Activated naive CD4-positive, alpha-beta T cell treated with anti-CD3 and anti-CD28 coated beads, Interleukin-2, amount 10 ng/mL, durations not matched to agents 7 days and 5 days (primary cell): ENCODE measurements at places on chromosomes 5 and 9.

DNA sequence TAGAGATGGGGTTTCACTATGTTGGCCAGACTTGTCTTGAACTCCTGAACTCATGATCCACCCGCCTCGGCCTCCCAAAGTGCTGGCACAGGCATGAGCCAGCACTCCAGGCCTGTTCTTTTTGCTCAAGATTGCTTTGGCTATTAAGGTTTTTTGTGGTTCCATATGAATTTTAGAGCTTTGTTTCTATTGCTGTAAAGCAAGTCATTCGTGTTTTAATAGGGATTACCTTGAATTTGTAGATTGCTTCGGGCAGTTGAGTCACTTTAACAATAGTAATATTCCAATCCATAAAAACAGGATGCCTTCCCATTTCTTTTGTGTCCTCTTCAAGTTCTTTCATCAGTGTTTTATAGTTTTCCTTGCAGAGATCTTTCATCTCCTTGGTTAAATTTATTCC lies 22.1 kb downstream of the C6 start:
- DNase-seq, result no peak

DNA sequence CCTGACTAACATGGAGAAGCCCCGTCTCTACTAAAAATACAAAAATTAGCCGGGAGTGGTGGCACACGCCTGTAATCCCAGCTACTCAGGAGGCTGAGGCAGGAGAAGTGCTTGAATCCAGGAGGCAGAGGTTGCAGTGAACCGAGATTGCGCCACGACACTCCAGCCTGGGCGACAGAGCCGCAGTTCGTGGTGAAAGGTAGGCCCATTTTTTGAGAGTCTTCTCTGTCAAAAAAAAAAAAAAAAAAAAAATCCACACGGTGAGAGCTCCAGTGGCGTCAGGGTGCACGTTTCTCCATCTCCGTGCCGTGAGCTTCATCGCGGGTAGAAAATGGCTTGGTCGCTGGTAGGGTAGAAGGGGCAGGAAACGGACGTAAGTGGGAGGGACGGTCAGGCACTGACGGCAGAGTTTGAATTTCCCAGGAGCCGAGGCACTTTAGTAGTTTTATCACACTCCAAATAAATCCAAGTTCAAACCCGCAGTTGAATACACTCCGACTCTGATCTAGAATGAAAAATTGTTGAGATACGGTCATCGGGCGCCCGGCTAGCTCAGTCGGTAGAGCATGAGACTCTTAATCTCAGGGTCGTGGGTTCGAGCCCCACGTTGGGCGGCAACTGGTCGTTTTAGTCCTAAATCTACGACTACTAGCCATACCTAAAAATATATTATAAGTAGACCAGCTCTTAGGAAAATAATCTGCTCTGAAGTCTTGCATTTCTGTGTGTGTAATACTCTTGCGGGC lies 2.4 kb upstream of the TRIM7 start:
- DNase-seq, result peak; percentile 77

DNA sequence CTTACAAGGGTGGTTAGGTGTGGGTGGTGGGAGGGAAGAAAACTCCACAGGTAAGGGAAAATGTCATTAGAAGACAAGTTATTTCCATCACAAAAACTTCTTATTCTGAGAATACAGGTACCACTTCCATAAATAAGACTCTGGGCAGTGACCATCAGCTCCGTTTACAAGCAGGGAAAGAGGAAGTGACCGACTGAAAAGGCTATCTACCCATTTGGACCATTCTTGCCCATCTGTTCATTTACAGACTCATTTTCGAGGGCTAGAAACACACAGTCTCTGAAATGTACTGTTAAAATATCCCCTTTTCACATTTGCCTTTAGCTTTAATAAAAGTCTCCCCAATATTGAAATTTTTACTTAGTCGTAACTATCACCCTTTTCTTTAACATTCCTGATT lies 79.5 kb downstream of the TTC39B start:
- no peak for DNase-seq

DNA sequence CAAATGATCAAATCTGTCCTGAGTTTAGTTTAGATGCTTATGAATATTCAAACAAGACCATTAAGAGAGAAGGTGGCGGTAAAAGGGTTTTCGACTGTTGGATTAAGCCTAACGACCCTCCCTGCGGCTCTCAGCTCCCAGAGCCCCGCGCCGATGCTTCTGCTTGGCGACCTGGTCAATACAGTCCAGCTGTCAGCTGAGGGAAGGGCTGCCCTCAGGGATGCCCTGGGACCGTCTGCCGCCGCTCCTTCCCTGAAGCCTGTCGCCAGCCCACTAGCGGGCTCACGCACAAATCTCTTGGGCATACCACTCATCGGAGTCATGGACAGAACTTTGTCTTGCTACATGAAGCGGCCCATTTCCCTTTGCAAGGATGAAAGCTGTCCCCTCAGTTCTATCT lies 136.6 kb upstream of the RAPGEF1 start:
- DNase-seq, result no peak

- DNase-seq, result peak; percentile 79
Observed at GRCh38 chr5:95822542-95823181, at the start of gene GLRX. TSS of gene GLRX (minus strand) at chr5:95822726. CDS start at chr5:95822662, 64 bp downstream.

- no peak for DNase-seq
Observed at GRCh38 chr9:134809826-134810225, 70.8 kb upstream of the FCN2 start.

DNA sequence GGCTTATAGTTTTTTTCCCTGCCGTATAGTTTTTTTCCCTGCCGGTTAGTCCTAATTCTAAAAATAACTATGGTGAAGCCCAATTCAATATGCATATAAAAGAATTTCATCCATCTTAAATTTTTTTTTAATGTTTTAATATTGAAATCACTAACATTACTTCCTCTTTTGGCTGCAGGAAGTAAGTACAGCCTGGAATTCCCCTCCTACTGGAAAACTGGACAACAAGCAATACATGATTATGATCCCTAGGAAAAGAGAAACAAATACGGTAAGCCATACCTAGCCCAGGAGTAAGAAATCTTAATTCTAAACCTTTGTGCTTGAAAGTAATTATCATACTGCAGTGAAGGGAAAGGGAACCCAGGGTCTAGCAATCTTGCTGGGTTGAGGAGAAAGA lies 119.0 kb downstream of the NR3C1 start:
- DNase-seq, result no peak

GRCh38 chr5:155275222-155275621 lies 261.7 kb downstream of the KIF4B start:
- no peak for DNase-seq

- DNase-seq, result no peak
Observed at GRCh38 chr9:6927838-6928237, 170.1 kb downstream of the KDM4C start.

DNA sequence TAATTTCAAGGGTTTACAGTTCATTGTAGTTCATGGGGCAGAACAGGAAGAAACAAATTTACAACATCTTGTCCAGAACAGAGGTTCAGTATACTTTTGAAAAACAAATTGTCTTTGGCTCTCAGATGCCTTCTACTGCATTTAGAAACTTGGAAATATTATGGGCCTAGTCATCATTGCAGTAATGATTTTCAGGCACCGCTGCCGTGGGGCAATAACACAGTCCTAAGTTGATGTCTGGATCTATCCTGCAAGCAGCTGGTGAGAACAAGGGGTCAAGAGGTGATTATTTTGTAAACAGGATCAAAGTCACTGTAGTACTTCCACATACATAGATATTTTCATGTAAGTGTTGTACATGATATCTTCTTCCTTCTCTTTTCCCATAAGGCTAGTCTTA lies 82.5 kb upstream of the CAST start:
- DNase-seq, result no peak

GRCh38 chr5:156394642-156395305 lies 67.8 kb downstream of the SGCD start:
- DNase-seq, result no peak

GRCh38 chr5:136084698-136085097 lies 47.9 kb upstream of the SMAD5 start:
- no peak for DNase-seq

- DNase-seq, result no peak
Observed at GRCh38 chr9:81521892-81522291, 167.5 kb downstream of the TLE1 start.

GRCh38 chr5:138096363-138096762 lies 12.5 kb downstream of the WNT8A start:
- no peak for DNase-seq

GRCh38 chr5:98535901-98536300 lies 237.6 kb upstream of the RGMB start:
- DNase-seq, result no peak

DNA sequence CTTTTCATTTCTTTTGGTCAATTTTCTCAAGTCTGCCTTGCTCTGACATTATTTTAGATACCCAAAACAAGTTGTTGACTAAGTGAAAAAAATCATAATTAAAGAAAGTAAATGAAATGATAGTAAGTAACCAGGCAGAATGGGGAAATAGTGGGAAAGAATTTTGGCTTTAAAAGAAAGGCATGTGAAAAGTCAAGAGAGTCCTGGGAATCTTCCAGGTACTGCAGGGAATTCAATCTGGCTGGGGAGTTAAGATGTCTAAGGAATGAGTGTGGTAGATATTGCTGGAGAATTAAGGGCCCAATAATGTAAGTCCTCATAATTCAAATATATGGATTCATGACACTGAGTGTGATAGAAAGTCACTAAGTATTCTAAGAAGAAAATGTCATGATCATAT lies 123.1 kb upstream of the PAPPA start:
- no peak for DNase-seq

- peak; percentile 29 for DNase-seq
Observed at GRCh38 chr5:891837-892393, 686 bp downstream of the BRD9 start.

GRCh38 chr5:160263326-160263855 lies 34.1 kb downstream of the FABP6 start:
- DNase-seq, result no peak

- DNase-seq, result no peak
Observed at GRCh38 chr9:17476401-17476800, 102.5 kb upstream of the SH3GL2 start.

GRCh38 chr9:3746296-3747275 lies 220.8 kb upstream of the RFX3 start:
- DNase-seq, result no peak

DNA sequence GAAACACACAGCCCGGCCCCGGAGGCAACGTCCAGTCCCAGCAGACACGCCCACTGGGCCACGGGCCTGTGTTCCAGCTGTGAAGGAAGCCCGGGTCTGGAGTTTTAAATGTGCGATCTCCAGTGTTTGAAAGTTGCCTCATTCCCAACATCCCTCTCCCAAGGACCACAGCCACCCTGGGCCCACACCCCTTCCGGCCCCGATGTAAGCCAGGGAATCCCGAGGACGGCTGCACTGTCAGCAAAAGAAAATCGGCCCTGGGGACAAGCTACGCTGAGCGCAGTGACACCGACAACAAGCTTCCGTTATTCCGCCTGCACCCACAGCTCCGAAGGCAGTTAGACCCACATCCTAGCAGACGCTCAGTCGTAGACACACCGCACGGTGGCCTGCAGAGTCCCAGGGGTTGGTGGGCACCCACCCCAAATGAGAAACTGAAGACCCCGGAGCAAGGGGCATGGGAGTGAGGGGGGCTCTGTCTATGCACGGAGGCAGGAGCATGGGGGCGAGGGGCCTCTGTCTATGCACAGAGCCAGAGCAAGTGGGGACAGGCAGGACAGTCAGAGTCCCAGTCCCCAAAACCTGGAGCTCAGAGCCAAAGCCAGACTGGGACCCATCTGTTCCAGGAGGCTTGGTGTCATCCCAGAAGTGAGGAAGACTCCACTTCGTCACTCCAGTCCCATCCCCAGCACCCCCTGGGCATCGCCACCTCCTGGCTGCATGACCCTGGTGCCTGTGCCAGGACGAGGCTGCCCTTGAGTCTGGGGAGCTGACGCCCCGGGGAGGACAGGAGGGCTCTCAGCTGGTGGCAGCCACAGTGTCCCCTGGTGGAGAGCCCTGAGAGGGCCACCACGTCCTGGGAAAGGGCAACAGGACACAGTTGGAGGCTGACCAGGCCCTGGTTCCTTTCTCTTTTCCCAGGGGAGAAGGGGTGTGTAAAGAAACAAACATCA lies 23.4 kb downstream of the GLT6D1 start:
- DNase-seq, result no peak

DNA sequence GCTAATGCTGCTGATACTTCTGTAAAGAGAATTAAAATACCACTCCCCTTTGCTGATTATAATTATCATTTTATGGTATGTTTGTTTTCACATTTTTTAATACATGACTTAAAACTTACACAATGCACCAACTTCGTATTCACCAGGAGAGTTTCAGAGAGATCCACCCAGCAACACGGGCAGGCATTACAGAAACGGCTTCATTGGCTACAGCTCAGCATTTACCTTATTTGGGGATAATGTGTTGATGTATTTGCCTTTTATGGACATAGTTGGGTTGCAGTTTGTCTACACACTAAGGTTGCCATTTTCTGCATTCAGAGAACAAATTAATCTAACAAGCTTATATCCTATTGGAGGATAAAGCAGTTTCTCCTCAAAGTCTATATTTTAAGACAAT lies 423.6 kb downstream of the PRDM9 start:
- DNase-seq, result no peak

DNA sequence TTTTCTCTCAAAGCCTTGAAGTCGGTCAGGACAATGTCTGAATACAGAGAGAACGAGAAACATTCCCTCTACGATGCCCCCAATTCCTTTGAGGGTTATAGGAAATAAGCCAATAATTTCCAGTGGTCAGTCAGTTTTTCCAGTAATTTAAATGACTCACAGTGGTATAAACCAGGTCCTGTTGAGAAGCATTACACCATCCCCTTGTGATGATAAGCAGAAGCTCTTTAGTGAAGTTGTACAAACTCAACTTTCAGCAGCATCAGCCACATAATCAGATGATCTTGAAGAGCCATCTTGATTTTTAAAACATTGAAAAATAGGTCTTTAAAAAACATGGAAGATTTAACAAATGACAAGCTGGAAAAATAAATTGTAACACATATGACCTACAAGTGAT lies 173.9 kb upstream of the ZNF462 start:
- DNase-seq, result no peak

DNA sequence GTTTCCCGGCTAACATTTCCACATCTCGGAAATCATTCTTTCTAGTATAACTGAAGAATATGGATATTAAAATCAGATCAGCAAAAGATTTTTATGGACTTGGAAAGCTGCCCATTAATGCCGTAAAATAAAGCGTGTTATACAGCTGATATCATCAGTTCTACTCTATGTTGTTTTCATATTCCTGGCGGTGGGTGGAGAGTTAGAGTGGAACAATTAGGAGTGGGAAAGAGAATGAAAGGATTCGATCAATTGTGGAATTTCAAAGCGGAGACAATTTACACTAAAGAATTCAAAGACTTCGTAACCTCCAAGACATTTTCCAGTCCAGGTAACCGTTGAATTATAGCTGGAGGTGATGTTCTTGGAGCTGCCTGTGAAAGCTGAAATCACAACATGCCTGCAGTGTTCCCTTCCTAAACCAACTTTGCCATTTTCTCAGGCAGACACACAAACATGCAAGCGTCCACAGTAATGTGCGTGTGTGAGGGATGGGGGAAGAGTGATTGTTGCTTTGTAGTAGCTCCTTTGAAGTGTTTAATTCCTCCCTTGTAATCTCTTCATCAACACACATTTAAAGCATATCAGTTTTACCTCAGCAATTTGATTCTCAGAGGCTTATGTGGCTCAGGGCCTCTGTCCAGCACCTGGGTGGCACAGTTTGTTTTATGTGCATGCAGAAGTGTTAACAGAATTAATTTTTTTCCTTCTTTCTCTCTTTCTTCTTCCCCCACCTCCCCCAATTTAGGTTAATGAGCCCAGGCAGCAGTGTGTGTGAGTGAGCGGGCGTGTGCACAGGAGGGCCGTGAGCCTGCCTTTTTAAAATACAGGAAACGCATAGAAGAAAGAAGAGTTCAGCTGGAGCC lies 544.1 kb downstream of the RAB3C start:
- DNase-seq, result no peak
